ENCODE measurements at places on chromosomes 4 and X. TPM values are rescaled to one million over a fixed set of nuclear protein-coding genes. Genes with fewer than 3 reads are reported as not detected.

GRCh38 chr4:123412700-123413512, 16.3 kb downstream of the SPRY1 start:
- peak overlapping the region; percentile 9 for H3K27ac ChIP-seq
- no peaks in the 10 kb centered on the region for H3K36me3 ChIP-seq
- H3K4me3 ChIP-seq = no peak overlapping the region
- H3K4me1 ChIP-seq = peaks cover under 1% of the 10 kb centered on the region

DNA sequence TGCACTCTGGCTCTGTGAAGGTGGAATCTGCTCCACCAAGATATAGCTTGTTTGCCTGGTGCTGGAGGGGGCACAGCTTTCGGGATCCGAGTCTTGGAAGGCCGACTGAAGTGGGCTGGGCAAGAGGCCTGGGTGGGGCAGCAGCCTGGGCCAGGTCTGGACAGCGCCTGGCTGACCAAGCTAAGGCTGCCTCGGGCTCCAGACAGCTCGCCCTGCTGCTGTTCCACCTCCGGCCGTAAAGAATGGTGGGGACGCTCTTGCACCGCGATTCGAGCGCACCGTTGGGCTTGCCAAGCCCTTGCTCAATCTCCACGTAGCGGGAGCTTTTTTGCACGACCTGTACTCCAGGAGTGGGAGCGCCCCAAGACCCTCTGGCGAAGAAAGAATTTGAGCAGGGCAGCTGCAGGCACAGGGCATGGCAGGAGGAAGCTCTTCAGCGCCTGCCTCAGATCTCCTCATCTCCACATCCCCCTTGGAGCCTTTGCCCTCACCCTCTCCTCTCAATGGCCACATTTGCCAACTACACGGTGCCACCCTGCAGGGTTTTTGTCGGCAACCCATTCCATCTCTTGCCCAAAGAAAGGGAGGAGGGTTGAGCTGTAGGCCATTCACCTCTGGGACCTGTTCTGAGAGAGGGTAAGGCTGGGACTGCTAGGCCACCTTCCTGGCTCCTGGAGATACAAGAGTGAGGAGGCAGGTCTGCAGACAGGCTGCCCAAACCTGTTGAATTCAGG, 18.9 kb downstream of the CNGA2 start:
- no peaks in the 10 kb centered on the region for H3K36me3 ChIP-seq
- H3K27ac ChIP-seq = no peak overlapping the region
- no peaks in the 10 kb centered on the region for H3K27me3 ChIP-seq
- peak; percentile 59 for DNase-seq

GRCh38 chrX:11589641-11590040, 76.1 kb downstream of the ARHGAP6 start:
- H3K36me3 ChIP-seq = no peaks in the 10 kb centered on the region
- no peaks in the 10 kb centered on the region for H3K27me3 ChIP-seq
- no peak overlapping the region for H3K27ac ChIP-seq
- H3K4me1 ChIP-seq = no peaks in the 10 kb centered on the region
- no peak overlapping the region for H3K4me3 ChIP-seq
- no peak for DNase-seq

- no peaks in the 10 kb centered on the region for H3K4me1 ChIP-seq
- no peaks in the 10 kb centered on the region for H3K36me3 ChIP-seq
- no peaks in the 10 kb centered on the region for H3K27me3 ChIP-seq
- DNase-seq = no peak
Observed at GRCh38 chr4:20643631-20644030, 56.6 kb upstream of the PACRGL start.

- no peaks in the 10 kb centered on the region for H3K36me3 ChIP-seq
- H3K27ac ChIP-seq = no peak overlapping the region
Observed at GRCh38 chr4:151095142-151095541, 4.3 kb upstream of the RPS3A start.

GRCh38 chr4:121777625-121778024, 12.7 kb upstream of the SMIM43 start:
- DNase-seq = no peak
- no peaks in the 10 kb centered on the region for H3K36me3 ChIP-seq
- H3K27me3 ChIP-seq = no peaks in the 10 kb centered on the region
- no peaks in the 10 kb centered on the region for H3K4me1 ChIP-seq

GRCh38 chr4:47990145-47990544, 26.3 kb downstream of the CNGA1 start:
- DNase-seq = no peak
- H3K4me3 ChIP-seq = no peak overlapping the region
- H3K27ac ChIP-seq = no peak overlapping the region
- H3K36me3 ChIP-seq = no peaks in the 10 kb centered on the region

- DNase-seq = no peak
- H3K4me1 ChIP-seq = peaks cover 12% of the 10 kb centered on the region
- no peaks in the 10 kb centered on the region for H3K27me3 ChIP-seq
- H3K4me3 ChIP-seq = peak overlapping the region; percentile 95
- peaks cover 18% of the 10 kb centered on the region for H3K36me3 ChIP-seq
Observed at GRCh38 chr4:56976837-56977320, 527 bp downstream of the NOA1 start.

- H3K27ac ChIP-seq = no peak overlapping the region
- H3K36me3 ChIP-seq = no peaks in the 10 kb centered on the region
- DNase-seq = no peak
- H3K4me1 ChIP-seq = no peaks in the 10 kb centered on the region
Observed at GRCh38 chr4:106497271-106497670, 128.7 kb upstream of the GIMD1 start.

GRCh38 chrX:13966071-13966792, 63.5 kb downstream of the GEMIN8 start:
- H3K36me3 ChIP-seq = no peaks in the 10 kb centered on the region
- H3K27me3 ChIP-seq = no peaks in the 10 kb centered on the region
- H3K27ac ChIP-seq = no peak overlapping the region

- H3K27me3 ChIP-seq = no peaks in the 10 kb centered on the region
- no peak for DNase-seq
- no peak overlapping the region for H3K4me3 ChIP-seq
- no peak overlapping the region for H3K27ac ChIP-seq
Observed at GRCh38 chr4:175062183-175062592, 144.0 kb downstream of the ADAM29 start.

- H3K4me3 ChIP-seq = no peak overlapping the region
- H3K27ac ChIP-seq = no peak overlapping the region
- H3K4me1 ChIP-seq = no peaks in the 10 kb centered on the region
- H3K36me3 ChIP-seq = no peaks in the 10 kb centered on the region
- no peak for DNase-seq
Observed at GRCh38 chrX:133610056-133610455, 194.8 kb upstream of the GPC4 start.

DNA sequence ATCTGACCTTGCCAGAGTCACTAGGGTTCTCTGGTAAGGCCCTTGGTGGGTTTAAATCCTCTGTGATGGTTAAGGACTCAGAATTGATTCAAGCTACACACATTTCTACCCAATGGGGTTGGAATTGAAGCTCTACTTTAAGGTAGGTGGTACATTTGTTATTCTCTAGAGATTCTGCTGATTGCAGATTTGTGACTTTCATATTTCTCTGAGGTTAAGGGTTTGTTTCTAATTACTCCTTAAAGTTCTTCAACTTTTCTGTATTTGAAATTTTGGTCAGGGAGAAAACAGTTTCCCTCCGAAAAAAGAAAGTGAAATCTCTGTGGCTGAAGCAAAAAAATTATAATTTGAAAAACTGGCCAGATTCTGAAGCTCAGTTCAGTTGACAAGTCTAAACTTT, 25.8 kb upstream of the USP46 start:
- no peaks in the 10 kb centered on the region for H3K36me3 ChIP-seq
- H3K4me3 ChIP-seq = no peak overlapping the region
- H3K27ac ChIP-seq = no peak overlapping the region
- DNase-seq = no peak

DNA sequence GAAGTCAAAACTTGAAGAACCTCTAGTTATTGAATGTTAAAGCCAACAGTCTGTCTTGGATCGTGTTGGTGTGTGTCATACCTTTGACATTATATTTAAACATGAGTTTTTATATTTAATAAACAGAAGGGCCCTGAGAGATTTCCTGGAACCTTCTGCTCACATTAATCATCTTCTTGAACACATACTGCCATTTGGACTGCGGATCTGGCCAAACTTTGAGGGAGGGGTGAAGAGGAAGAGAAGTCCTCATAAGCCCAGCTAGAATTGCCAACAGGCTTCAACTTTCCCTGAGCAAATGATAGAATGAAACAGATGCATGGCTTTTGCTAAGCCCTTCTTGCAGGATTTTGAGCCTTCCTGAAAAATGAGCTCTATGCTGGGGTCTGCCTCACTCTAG, 27.4 kb downstream of the CCKAR start:
- H3K4me1 ChIP-seq = no peaks in the 10 kb centered on the region
- no peaks in the 10 kb centered on the region for H3K36me3 ChIP-seq
- DNase-seq = no peak
- no peaks in the 10 kb centered on the region for H3K27me3 ChIP-seq
- no peak overlapping the region for H3K4me3 ChIP-seq

DNA sequence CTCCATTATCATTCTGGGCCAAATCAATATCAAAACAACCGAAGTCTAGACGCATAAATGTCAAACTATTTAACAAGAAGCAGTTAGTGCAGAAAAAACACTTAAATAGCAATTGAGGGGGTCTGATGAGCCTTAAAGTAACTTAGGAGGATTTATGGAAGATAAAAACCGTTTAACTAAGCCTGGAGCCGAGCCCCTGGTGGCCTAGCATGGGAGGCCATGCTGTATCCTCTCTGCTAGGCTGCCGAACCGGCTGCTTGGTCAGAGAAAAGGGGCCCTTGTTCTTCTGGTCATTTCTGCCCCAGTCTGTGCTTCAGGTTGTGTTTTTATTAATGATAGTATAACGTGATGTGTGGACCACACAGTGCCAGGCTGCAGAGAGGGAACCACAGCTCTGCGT, 72.4 kb downstream of the CPZ start:
- peaks cover 18% of the 10 kb centered on the region for H3K27me3 ChIP-seq
- no peaks in the 10 kb centered on the region for H3K36me3 ChIP-seq
- DNase-seq = no peak
- H3K4me3 ChIP-seq = no peak overlapping the region
- H3K4me1 ChIP-seq = no peaks in the 10 kb centered on the region

DNA sequence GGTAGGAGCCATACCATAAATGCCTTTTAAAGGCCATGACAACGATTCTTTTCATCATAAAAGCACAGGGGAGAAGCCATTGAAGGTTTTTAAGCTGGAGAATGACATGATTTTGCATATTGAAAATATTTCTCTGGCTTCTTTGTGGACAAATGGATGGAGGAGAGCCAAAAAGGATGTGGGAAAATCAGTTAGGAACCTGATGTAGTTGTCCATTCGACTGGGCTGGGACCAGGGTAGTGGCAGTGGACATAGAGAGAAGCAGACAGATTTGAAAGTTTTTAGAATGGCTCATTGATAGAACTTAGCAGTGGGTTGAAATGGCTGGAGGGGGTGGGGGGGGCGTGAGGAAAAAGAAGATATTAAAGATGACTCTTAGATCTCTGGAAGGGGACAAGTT, 19.7 kb upstream of the MSN start:
- no peaks in the 10 kb centered on the region for H3K36me3 ChIP-seq
- no peak overlapping the region for H3K27ac ChIP-seq
- no peak for DNase-seq
- H3K4me3 ChIP-seq = no peak overlapping the region

- no peak overlapping the region for H3K27ac ChIP-seq
- no peak overlapping the region for H3K4me3 ChIP-seq
- DNase-seq = no peak
- no peaks in the 10 kb centered on the region for H3K27me3 ChIP-seq
- no peaks in the 10 kb centered on the region for H3K36me3 ChIP-seq
Observed at GRCh38 chr4:142238589-142238988, 602.2 kb downstream of the IL15 start.

The NEUROG2 gene
- total RNA-seq = 0.29 TPM

The CTAG1A gene
- not detected for total RNA-seq
